ENCODE measurements at places on chromosomes 2 and 18.

GRCh38 chr2:5093056-5093455 lies 599.1 kb upstream of the SOX11 start:
- no peak for DNase-seq

DNA sequence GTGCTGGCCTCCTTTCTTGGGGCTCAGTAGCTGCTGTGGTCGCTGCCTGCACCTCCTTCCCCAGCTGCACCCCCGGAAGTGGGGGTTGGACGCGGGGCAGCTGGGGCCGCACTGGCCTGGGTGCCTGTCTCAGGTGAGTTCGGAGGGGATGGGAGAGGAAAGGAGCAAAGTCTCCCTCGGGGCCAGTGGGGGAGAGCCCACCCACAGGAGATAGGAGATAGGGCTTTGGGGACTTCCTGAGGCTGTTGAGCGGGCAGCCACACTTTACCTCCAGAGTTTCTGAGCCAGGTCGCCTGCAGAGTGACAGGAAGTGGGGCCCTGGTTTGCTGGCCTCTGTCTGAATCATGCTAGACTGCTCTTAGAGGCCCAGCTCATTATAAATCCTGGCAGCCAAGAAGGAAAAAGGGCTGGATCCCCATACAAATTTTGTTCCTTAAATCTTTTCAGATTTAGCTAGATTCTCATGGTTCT lies 8.1 kb downstream of the MBP start:
- DNase-seq = peak; percentile 90

DNA sequence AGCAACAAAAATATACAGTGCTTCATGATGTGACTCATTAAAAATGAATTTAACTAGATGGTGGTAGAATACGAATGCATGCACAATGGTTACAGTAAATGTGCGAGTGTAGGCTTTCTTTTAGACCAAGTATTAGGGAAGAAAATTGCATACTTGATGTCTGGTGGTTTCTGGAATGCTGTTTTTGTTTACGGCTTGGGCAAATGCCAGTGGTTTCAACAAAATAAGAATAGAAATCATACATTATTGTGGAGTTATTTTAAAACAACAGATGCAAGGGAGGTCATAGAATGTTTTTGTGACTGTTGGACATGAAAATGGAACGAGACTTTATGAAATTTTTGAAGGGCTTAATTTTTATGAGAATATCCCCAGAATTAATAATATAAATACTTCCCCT lies 580.9 kb downstream of the PLCL1 start:
- no peak for DNase-seq

- DNase-seq = no peak
Observed at GRCh38 chr2:213429516-213429915, 145.3 kb downstream of the SPAG16 start.

- no peak for DNase-seq
Observed at GRCh38 chr18:59768409-59768808, 71.2 kb upstream of the CCBE1 start.

DNA sequence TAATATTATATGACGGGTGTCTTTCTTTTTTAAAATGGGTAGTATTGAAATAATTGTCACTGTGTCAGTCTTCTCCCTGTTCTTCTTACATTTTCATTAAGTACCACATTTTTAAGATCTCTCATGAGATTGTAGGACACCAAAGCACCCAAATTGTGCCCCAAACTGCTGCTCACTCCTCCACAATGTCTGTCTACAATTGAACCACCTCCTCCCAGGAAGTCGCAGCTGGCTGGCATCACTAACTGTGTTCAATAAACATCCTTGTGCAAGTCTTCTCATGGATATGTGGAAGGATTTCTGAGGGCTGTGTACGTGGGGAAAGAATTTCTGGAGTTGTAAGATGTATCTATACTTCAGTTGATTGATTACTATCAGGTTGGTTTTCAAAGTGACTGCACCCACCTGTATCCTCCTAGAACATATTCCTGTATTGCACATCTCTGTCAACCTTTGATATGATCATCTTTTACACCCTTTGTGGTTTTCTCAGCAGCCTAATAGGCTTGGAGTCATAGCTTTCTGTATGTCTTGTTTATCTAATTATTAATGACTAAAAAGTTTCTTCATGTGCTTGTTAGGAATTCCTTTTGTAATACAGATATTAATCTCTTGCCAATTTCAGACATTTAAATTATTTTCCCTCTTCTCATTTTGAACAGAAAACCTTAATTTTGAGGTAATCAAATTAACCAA lies 774.9 kb downstream of the RNF144A start:
- DNase-seq = no peak

GRCh38 chr18:13070460-13070859 lies 79.3 kb downstream of the CEP192 start:
- peak; percentile 9 for DNase-seq

- DNase-seq = no peak
Observed at GRCh38 chr2:79327460-79327859, 167.9 kb upstream of the REG3A start.
